ENCODE measurements at places on chromosomes 2 and 18.

DNA sequence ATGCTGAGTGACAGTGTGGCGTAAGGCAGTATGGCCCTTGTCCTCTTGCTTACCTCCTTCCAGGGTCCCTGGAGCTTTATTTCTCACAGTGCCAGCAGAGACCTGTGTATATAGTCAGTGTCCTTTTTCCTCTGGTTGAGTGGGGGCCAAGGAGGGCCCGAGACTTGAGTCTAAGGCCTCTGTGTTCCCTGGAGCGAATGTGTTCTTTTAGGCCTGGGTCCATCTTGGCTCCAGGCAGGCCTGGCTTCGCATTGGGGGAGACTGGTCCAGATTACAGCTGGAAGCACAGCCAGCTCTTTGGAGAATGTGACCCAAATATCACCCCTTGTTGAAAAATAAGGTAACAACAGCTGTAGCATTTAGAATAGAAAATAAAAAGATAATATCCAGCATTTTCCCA, 5.0 kb downstream of the VAMP5 start:
- no peak for DNase-seq

DNA sequence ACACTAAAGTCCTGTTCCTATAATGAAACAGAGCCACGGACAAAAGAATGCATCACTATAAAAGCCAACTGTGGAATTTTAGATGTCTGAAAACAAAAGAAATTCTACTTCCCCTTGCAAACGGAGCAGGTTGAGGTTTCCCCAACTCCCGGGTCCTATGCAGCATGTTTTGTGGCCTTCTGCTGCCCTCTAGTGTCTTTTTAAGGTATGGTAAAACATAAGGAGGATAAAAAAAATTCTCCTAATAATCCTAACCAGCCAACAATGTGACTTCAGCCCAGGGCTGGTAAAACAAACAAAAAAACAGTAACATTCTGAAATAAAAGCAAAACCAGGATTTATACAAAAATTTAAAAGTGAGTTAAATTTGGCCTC, 539.5 kb downstream of the NRXN1 start:
- no peak for DNase-seq

DNA sequence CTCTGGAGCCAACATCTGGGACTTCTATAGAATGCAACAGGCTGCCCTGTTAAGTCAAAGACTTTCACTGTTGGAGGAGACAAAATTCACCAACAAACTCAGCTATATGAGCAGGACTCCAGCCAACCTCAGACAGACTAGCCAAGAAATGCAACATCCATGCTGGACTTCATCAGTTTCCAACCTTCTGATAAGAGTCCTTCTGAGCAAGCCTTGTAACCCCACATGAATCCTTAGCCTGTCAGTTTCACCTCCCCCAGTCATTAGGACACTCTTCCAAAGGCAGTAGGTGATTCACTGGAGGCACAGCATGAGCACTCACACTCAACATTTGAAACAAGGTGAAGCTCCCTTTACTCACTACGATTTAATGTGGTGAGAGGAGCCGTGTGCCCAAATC, 5.8 kb downstream of the TBC1D8 start:
- DNase-seq = no peak

- no peak for DNase-seq
Observed at GRCh38 chr2:238893349-238894000, 45.6 kb downstream of the TWIST2 start.

- DNase-seq = no peak
Observed at GRCh38 chr2:240797500-240797895, 22.5 kb downstream of the KIF1A start.

GRCh38 chr2:17803497-17803896, 12.8 kb upstream of the MSGN1 start:
- DNase-seq = no peak

- DNase-seq = no peak
Observed at GRCh38 chr2:238345297-238345968, 25.1 kb downstream of the TRAF3IP1 start.

- DNase-seq = no peak
Observed at GRCh38 chr2:203404996-203405395, 76.8 kb downstream of the ABI2 start.

- DNase-seq = no peak
Observed at GRCh38 chr2:148813603-148814065, 61.4 kb upstream of the KIF5C start.

DNA sequence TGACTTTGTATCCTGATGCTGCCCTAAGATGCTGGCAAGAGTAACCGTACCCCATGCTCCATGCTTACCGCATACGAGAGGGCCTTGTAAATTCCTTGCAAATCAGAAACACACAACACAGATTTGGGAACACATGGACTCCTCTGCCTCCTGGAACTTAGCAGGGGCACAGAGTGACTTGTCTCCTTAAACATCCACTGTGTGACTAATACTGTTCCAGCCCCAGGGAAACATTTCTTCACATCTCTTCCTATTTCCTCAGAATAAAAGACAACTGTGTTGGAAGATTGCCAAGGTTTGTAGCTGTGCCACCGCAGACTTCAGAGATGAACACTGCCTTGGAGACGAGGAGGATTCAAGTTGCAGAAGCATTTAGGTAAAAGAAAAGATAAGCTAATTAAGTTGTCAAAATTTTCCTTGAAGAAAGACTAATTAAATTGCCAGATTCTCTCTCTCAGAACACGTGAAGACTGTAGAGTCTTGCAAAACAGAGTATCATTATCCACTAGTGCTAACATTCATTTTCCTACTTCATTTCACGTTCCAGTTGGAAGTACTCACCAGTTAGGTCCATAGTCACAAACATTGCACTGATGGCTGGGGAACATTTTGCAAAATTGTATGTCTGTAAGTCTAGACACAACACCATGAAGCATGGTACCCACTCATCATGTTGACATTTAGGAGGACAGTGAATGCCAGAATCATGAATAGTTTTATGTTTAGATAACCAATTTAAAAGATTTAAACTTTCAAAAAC, 188.8 kb downstream of the TSN start:
- no peak for DNase-seq

DNA sequence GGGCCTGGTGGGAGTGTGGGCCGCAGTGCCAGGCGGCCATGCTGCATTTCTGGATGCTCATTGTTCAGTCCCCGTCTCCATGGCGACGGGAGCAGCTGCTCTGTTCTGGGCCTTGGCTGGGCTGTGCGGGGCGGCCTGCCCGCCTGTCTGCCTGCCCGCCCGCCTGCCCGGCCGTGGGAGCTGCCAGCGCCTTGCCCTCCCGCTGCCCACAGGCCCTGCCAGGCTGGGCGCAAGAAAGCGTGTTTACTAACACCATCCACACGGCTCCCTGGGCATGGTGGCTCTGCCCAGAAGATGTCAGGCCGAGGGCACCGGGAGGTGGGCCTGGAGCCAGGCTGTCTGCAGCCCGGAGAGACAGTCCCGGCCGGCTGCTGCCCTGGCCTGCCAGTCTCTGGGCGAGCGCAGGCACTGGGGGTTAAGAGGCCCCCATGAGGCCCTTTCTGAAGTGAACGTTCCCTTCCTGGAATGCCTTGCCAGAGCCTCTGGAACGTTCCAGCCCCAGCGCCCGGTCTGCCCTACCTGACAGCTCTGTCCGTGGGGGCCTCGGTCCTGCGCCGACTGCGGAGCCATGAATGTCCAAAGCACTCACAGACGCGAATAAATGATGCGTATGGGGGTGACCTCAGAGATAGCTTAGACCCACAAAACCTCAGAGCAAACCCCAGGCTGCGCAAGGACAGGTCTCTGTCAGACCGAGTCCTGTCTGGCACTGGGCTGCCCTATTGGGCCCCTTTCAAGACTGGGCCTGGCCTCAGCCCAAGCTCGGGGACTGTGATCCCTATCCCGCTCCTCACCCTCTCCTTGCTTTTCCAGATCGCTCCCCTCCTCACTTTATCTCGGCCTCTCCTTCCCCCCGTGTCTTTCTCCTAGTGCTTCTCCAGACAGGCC, 44.3 kb downstream of the MYCN start:
- no peak for DNase-seq

All from effector CD8-positive, alpha-beta T cell (primary cell).